ENCODE measurements at places on chromosomes 11 and 22.

DNA sequence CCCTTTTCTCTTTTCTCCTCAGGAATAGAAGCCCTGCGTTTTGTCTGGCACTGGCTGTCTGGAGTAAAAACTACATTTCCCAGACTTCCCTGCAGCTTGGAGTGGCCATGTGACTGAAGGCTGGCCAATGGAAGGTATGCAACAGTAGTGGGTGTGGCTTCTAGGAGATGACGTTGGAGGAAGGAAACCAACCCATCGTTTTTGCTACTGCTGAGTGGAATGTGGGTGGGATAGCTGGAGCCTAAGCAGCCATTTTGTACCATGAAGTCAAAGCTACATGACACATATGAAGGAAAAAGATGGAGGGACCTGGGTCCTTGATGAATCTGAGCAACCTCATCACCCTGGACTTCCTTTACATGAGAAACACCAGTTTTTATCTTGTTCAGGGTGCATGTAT, 19.6 kb downstream of the FGF3 start:
- no peak for DNase-seq

DNA sequence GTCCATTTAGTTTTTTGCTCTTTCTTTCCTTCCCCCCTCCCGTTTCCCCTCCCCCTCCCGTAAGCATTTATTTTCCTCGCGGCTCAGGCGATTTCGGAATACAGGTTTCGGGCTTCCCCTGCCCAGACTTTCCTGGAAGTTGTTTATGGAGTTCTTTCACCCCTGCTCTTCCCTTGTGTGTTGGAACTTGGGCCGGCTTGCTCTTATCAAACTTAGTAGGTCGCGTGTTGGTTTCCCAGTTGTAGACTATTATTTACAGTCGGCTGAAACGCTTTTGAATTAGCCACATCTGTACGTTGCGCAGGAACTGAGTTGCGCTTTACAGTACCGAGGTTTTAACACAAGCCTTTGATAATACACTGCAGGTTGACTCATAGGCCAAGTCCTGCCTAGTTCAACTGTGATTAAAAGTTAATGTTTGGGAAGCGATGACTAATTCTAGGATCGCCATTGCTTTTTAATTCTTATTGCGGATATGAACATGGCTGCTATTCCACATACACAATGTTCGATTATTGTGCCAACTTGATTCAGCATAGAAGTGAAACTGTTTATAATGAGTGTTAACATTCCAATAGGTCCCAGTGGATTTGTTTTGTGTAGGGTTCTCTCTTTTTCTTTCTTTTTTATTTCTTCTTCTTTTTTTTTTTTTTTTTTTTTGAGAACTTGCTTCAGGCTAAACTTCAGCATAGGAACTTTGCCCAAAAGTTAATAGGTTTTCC, 1.7 kb downstream of the YAP1 start:
- DNase-seq, result no peak

DNA sequence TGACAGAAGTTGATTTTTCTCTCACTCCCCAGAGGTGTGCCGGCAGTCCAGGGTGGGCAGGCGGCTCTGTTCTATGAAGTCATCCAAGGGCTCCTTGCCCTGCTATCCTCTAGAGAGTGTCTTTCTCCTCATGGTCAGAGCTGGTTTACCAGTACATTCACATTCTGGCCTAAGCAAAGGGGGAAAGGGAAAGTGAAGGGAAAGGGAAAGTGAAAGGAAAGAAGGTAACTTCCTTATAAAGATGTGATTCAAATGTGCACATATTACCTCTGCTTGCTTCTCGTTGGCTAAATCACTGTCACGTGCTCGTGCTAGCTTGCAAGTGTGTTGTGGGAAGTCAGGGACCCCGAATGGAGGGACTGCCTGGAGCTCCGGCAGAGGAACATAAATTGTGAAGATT, 2.9 kb upstream of the HTATIP2 start:
- no peak for DNase-seq

DNA sequence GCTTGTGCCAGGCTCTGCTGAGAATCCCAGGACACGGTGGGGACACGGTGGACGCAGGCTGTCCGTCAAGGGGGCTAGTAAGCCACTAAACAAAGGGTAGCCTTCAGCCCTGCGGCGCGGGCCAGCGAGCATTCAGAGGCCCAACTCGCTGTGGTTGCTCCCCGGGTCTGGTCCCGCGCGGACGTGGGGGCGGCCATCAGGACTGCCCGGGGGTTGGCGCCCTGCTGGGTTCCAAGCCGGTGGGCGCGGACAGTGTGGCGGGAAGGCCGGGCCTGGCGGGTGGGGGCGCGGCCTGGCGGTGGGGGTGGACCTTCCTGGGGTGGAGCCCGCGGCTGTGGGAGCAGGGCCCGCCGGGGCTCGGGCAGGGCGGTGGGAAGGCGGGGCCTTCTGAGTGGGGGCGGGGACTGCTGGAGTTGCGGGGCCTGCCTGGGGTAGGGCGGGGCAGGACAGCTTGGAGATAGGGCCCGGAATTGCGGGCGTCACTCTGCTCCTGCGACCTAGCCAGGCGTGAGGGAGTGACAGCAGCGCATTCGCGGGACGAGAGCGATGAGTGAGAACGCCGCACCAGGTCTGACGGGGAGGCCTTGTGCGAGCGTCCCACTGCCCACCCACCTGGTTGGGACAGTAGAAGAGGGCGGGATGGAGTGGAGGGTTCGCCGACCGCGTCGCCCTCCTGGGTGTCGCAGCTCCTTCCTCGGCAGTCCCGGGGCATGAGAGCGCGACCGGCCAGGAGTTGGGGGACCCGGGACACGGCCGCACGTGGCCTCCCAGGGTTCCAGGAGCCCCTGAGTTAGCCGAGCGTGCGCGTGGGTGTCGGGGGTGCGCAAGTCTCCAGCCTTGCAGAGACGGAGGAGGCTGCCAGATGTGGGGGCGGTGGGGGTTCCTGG, at the start of gene SERHL2:
SERHL2 (plus strand) TSS at position 482 of the 887 bp plus-strand sequence; CDS start at position 547, 65 bp downstream.
- peak; percentile 46 for DNase-seq

DNA sequence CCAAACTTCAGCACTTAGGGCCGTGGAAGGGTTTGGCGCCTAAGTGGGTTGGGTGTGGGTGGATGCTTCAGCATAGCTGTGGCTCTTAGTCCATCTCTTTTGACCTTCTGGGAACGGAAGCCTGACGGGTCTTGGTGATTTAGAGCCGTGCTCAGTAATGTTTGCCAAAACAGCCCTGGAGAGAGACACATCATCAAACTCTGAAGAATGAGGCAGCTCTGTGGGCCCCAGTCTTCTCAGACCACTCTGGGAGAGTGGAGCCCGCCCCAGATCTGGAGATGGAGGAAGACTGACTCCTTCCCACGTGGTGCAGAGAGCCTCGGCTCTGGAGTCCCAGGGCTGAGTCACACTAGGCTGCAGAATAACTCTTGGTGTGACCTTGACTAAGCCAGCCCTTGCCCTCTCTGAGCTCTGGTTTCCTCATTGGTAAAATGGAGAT, 168.9 kb downstream of the C11orf91 start:
- no peak for DNase-seq

Data from NCI-H748 treated with DMSO at 0.1 percent for 48 hours (cell line).